Mammary epithelial cell (primary cell): ENCODE measurements at places on chromosomes 2 and 18.
A peak's percentile ranks its signal among the peaks of the same experiment; 100 is the strongest.

- DNase-seq = no peak
These were observed 25.5 kb downstream of the TTR start for GRCh38 chr18:31617031-31617717.

GRCh38 chr2:4144731-4145130 is 441.4 kb downstream of the DCDC2C start:
- no peak for DNase-seq

DNA sequence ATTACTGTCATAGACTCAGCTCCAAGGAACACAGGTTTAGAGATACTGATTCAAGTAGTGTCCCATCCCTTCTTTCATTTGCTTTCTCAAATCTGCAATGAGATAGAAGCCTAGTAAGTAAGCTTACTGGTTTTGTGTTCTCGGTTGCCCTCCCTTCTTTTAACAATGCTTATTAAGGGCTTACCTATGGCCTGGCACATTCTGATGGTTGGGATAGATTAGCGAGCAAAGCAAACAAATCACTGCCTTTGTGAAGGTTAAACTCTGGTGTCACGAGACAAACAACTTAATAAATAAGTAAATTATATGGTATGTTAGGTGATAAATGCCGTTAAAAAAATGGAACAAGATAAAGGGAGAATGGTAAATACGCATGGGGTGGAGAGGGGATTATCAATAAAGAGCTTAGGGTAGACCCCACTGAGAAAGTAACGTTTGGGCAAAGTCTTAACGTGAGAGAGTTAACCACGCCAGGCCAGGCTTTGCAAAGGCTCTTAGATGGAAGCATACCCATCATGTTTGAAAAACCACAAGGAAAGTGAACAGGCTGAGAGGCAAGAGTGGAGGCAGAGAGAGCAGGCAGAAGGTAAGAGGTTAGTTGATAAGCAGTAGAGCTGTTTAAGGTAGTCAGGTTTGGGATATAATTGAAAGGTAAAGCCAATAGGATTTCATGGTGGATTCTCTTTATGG is 31.0 kb downstream of the EIF2AK3 start:
- DNase-seq = no peak

- DNase-seq = no peak
These were observed 103.6 kb downstream of the USP40 start for GRCh38 chr2:233462826-233463470.

- DNase-seq = peak; percentile 52
These were observed 43.8 kb downstream of the FLACC1 start for GRCh38 chr2:201313362-201313761.

DNA sequence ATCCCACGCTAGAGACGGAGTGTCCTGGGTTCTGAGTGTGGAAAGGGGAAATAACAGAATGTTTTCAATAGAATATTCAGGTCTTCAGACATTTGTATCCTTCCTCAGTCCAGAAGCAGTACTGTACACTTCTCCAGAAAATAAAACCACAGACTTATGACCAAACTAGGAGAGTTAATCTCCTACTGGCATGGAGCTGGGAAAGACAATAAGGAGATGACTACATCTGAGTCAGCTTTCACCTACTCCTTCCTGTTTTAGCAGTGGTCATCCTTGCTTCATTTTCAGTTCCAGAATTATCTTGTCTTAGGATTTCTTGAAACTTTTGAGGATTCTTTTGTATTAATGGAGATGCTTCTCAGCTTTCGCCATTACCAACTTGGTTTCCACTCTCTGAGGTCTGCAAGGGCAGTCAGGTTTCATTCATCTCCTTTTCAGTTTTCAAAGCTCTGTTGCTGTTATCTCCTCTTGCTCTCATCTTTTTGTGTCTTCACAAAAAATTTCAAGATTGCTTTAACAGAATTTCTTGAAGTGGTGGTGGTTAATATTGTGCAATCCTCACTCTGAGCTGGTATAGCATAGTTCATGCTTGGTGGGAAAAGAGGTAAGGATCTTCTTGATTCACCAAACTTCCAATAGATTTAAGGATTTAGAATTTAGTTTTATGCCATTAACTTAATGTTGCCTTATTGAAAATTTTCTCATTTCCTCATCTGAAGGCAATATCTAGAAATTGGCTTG is 23.7 kb upstream of the NR4A2 start:
- peak; percentile 76 for DNase-seq

DNA sequence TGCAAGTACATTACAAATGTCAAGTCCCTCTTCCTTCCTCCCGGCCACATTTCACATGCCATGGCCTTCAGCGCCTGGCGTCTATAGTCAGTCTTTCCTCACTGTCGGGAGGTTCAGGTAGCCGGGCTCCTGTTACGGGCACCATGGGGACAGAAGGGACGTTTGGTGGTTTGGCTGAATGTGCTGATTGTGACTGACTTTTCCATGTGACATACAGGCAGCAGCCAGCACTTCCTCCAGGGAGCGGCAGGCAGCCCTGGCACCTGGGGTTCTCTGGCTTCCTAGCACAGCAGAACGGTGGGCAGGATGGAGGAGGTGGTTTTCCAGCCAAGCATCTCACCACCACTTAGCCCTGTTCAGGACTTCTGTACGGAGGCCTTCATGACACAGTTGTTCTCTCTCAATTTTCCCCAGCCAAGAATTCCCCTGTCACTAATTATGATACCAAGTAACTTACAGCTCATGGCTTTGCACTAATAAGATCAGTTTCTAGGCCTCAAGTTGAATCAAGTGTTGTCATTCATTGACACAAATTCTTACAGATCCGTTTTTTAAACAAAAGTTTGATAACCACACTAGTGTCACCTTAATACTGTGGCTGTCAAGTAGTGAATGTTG is 83.9 kb upstream of the REV1 start:
- DNase-seq = no peak

DNA sequence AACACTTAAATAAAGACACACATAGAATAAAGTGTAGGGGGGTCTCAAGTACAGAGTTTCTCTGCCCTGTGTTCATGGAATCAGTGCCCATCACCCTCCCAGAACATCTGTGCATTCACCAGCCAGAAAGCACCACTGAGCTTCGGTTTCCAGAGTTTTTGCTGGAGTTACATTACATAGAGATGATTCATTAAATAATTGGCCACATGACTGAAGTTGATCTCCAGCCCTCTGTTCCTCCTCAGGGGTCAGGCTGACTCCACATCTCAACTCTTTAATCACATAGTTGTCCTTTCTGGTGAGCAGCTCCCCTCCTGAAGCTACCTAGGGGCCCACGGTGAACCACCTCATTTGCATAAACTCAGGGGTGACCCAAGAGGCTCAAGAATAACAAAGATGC is 129.8 kb downstream of the METTL4 start:
- no peak for DNase-seq

- DNase-seq = no peak
These were observed 2.6 kb downstream of the FARSB start for GRCh38 chr2:222653280-222653679.
